NB4 (cell line): ENCODE measurements at places on chromosomes 4 and X.
A peak's percentile ranks its signal among the peaks of the same experiment; 100 is the strongest.

DNA sequence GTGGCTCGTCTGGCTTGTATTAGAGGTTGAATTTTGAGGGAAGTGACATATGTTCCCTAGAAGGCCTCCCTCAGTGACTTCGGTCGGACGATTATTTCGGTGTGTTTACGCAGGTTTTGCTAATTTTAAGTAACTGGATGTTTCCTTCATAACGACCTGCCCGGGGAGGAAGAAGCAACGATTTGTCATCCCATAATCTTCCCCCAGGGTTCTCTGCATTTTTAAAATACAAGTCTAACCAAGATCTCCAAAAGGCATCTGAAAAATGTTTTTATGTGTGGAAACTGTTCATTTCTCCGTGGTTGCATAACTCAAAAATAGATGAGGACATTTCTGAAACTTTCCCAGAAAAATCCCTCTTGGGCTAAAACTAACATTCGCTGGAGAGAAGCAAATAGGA, 195.4 kb downstream of the SHOX start:
- DNase-seq, result no peak

DNA sequence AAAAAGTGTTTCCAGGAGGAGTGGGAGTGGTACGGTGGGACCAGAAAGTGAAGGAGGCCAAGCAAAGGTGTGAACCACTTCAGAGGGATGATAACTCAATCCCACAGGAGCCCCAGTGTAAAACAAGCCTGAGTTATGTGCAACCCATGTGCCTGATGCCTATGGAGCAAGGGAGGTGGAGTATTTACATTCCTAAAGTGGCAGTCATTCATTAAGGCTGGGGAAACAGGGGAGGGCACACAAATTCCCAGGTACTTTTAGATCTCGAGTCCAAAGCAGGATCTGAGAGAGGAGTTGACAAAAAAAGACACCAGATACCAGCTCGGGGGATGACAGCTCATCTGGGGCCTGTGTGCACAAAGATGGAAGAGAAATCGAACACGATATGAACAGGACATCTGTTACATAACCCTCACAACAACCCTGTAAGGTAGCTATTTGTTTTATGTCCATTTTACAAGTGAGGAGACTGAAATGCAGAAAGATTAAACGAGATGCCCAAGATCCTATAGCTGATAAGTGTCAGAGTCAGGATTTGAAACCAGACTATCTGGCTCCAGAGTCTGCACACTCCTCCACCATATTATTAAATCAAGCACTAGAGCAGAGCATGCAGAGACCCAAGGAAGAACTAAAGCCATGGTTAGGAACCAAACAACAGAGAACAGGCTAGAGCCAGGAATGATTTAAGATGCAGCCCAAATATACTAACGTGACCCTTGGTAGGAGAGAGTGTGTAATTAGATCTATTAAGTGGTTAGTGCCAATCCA, 91.9 kb upstream of the MAPK10 start:
- no peak for DNase-seq

- DNase-seq, result peak; percentile 90
These were observed at the start of gene BTK for GRCh38 chrX:101385795-101386541. Gene BTK (minus strand): TSS chrX:101386191. CDS start chrX:101375284, 10,907 bp downstream.

GRCh38 chr4:113587156-113587555, 174.4 kb downstream of the CAMK2D start:
- DNase-seq, result no peak

- DNase-seq, result no peak
These were observed 509.0 kb downstream of the PCDH19 start for GRCh38 chrX:99901091-99901490.
